Stimulated activated CD4-positive, alpha-beta T cell treated with anti-CD3 and anti-CD28 coated beads, Interleukin-1b, Interleukin-23, amount 100 ng/mL, for 1 hour (primary cell): ENCODE measurements at places on chromosomes 4 and X.

DNA sequence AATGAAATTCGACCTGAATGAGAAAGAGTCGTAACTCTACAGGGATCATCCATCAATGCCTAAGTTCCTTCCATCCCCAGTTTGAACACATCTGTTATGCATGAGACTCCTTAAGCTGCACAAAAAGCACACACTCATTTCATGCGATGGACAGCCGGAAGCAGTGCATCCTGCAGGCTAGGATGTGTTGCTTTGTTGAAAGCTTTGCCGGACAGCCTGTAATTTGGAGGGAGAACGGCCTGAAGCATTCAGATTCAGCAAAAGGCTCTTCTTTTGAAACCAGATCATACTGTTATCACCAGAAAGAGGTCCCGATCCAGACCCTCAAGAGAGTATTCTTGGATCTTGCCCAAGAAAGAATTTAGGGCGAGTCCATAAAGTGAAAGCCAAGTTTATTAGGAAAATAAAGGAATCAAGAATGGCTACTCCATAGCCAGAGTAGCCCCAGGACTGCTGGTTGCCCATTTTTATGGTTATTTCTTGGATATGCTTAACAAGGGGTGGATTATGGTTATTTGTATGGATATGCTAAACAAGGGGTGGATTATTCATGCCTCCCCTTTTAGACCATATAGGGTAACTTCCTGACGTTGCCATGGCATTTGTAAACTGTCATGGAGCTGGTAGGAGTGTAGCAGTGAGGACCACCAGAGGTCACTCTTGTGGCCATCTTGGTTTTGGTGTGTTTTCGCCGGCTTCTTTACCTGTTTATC is 48.1 kb upstream of the DHRSX start:
- no peak for DNase-seq

GRCh38 chr4:83258461-83258860 is 26.1 kb downstream of the COQ2 start:
- no peak for DNase-seq

GRCh38 chr4:78518561-78518960 is 33.0 kb upstream of the ANXA3 start:
- no peak for DNase-seq

DNA sequence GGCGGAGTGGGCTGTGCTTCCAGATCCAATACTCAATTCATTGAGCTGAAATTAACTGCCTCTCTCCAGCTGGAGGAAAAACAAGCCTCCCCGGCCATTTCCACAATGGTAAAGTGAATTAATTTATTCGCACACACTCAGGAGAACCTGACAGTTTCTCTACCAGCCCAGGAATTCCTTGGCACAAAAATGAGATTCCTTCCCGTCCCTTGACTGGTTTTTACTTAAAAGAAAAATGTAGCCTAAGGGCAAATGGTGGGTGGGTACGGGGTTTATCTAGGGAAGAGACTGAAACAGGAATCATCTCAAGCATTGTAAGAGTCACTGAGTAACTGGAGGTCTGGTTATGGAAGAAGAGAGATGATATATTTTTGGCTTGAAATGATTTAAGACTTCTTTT is 102.7 kb downstream of the VCX3A start:
- DNase-seq, result no peak

GRCh38 chr4:174461466-174462106 is 60.7 kb downstream of the HPGD start:
- DNase-seq, result no peak

DNA sequence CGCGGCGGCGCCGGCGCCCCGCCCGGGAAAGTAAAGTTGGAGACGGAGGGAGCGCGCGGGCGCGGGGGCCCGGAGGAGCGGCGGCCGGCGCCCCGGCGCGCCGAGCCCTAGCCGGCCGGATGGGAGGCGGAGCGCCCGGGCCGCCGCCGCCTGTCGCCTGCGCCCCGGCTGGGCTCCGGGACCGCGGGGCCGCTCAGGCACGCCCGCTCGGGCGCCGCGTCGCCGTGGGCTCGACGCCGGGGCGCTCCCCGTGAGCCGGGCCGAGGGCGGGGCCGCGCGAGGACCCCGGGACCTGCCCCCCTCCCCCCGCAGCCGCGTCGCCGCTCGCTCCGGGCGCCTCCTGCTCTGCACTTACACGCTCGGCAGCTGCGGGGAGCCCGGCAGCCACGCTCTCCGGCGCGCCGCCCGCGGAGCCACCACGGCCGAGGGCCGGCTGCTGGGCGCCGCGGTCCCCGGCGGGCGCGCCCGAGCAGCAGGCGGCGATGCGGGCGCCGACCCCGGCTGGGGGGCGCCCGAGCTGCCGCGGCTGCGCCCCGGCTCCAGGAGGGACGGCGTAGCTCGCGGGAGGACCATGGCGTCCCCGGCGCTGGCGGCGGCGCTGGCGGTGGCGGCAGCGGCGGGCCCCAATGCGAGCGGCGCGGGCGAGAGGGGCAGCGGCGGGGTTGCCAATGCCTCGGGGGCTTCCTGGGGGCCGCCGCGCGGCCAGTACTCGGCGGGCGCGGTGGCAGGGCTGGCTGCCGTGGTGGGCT is at the start of gene ADRA2C:
Gene ADRA2C, plus strand, starts transcription at position 350 of the 749 bp plus-strand sequence. Its CDS starts 222 bp downstream, at position 572.
- DNase-seq, result no peak

DNA sequence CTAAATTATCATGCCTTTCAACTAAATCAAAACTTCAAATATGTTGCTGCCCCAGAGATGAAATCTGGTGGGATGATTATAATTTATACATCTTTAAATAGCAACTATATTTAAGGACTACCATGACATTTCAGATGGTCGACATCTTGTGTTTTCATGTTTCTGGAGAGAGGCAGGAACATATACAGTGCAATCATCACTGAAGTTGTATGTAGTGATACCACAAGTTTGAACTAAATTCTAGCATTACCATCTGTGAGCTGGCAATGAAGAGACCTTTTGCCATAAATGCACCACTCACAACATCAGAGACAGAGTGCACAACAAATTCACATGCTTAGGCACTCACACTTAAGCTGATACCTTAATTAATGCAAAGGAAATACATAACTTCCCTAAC is 196.4 kb upstream of the GPC4 start:
- no peak for DNase-seq

- no peak for DNase-seq
These were observed 313.2 kb downstream of the RAPGEF2 start for GRCh38 chr4:159416073-159416472.

- DNase-seq, result no peak
These were observed 40.8 kb downstream of the RHOXF2B start for GRCh38 chrX:120036704-120037103.

GRCh38 chrX:121191779-121192178 is 144.4 kb downstream of the GLUD2 start:
- DNase-seq, result no peak

GRCh38 chr4:8730159-8730558 is 137.6 kb downstream of the CPZ start:
- DNase-seq, result no peak

DNA sequence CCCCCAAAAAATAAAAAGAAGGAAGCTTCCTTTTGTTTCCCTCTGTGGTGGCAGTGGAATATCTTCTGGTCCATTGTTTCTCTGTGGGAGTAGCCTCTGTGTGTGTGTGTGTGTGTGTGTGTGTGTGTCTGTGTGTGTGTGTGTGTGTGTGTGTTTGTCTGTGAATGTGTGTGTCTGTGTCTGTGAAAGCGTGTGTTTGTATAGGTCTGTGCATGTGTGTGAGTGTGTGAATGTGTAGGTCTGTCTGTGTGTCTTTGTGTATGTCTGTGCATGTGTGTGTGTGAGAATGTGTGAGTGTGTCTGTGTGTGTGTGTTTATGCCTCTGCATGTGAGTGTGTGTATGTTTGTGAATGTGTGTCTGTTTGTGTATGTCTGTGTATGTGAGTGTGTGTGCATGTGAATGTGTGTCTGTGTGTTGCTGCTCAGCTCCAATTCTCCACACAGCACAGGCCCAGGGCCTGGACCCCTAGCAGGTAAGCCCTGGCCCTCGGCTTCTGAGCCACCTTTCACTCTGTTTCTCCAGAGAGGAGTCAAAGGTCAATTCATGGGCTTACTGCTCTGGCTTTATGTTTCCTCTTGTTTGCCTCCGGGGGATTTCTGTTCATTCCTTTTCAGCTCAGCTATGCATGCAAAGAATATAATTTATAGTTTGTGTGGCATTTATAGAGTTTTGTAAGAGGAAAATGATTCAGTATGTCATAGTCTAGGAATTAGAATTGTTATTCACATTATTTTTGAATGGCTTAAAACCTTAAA is 89.8 kb downstream of the UCHL1 start:
- no peak for DNase-seq

DNA sequence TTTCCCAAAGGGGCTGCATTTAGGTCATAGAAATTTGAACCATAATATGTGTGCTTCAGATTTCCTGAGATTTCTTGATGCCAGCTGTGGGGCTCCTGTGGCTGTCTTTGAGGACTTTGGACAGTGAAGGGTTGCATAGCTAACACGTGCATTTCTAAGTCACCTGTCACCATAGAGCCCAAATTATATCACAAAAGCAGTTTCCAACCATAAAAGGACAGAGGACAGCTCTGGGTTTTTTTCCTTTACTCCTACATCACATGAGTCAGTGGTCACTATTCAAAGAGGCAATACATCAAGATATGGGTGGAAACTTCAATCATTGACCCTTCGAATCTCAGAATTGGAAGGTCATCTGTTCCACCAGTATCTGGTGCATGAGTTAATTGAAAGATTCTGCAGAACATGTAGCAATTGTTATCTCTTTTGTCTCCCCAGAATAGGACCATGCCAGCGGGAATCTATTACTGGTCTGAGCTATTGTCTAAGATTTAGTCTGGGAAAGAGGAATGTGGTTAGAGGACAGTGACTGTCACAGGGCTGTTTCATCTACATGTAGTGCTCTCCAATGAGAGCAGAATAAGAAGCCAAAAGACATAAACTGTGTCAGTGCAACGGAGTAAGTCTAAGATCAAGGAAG is 133.5 kb downstream of the AASDH start:
- DNase-seq, result no peak

DNA sequence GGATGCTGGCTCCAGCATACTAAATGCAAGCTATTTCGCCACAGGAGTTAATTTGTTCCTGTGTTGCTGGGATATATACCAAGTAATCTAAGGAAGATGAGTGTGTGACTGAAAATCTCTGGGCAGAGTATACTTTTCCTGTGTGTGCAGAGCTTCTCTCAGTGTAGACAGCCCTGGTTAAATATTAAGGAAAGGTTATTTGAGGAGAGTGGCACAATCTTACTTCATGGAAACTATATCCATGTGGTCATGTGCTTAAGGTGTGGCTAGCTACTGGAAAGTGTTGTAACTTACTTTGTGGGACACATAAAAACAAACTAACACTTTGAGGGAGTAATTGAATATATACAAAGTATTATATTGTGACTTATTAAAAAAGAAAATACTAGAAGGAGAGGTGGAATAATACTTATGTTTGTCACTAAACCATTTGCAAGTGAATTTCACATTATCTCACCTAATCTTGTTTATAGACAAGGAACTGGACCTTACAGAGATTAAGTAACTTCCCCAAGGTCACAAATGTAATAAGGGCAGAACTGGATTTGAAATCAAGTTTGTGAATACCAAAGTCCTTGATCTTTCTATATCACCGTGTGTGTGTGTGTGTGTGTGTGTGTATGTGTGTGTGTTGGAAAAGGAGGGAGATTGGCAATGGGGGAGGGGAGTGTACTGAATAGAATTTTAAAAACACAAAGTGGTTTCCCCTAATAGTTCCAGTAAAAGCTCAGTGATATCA is 408.2 kb upstream of the NR3C2 start:
- no peak for DNase-seq

GRCh38 chrX:112687189-112687691 is 7.5 kb upstream of the LHFPL1 start:
- DNase-seq, result no peak

GRCh38 chrX:23134136-23134535 is 134.4 kb downstream of the DDX53 start:
- DNase-seq, result no peak

DNA sequence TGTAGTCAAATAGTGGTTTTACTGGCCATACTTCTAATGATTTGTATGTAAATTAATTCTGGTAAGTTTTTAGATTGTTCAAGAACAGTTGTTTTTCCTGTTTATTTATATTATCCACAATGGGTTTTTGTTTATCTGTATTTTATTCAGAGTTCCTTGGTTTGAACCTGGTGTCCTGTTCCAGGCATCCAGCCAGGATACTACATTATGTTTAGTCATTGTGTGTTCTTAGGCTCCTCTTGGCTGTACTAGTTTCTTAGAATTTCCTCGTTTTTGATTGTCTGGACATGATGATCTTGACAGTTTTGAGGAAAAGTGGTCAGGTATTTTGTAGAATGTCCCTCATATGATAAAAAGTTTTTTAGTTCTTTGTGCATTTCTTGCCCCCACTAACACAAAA is 7.8 kb downstream of the TIGD2 start:
- DNase-seq, result no peak

- no peak for DNase-seq
These were observed 35.3 kb downstream of the SHROOM2 start for GRCh38 chrX:9821572-9821971.

DNA sequence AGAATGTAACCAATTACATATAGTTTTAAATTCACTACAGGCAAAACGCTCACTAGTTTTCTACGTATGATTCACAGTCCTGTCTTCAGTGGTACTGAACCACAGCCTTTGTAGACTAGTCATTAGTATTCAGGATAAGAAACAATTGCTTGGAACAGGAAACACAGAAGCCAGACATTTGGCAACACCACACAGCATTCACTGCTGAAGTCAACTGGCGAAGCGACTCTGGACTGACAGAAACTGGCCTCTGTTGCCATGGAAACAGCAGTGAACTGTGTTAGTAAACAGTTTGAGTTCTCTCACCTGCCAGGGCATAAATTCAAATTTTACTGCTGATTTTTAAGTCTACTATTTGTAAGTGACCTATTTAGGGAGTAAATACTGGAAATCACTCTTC is 57.6 kb downstream of the MAPK10 start:
- no peak for DNase-seq

DNA sequence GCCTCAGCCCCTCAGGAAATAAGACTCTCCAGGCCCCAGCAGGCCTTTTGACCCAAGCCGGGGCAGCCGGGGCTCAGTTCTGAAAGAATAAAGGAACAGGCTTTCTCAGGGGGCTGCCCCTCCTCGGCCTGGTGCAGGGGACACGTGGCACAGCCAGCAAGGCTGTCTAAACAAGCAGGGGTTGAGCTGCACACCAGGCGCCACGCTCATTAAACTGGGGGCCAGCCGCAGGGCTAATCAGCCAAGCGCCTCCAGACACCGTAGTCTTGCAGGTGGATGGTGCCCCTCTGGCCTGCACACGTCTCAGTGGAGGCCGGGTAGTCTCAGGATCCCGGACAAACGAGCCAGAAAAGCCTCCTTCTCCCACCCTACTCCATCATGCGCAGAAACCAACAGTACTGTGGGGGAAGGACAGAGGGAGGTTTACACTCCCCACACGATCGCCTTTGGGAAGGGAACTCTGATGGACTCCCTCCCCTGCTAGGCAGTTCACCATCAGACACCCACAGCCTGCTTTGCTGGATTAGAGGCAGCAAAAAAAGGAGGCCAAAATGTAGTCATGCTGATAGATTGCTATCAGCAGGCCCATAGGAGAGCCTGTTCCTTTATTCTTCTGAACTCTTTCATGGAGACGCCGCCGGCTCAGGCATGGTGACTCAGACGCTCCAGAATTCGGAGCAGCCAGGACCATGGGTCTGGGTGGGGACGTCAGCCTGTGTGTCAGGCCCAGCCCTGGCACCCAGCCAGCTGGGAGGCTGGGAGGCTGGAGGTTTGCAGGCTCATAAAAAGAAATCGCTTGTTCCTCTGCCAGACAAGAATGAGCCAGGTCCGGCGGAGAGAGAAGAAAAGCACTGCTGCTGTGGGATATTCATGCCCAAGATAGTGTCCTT is 342.4 kb downstream of the BCOR start:
- no peak for DNase-seq
